ENCODE measurements at places on chromosomes 6 and 20. TPM values are rescaled to one million over a fixed set of nuclear protein-coding genes. Genes with fewer than 3 reads are reported as not detected.

FANCE gene
- 2.4 TPM for polyA plus RNA-seq

ELOVL2 gene
- 0.36 TPM for polyA plus RNA-seq

GGTLC1 gene
- polyA plus RNA-seq, result not detected

HLA-DQB1 gene
- 36.6 TPM for polyA plus RNA-seq

HLA-DQA2 gene
- 0.17 TPM for polyA plus RNA-seq

GABRR2 gene
- polyA plus RNA-seq, result not detected

ETV7 gene
- polyA plus RNA-seq, result 3.6 TPM

HRH3 gene
- polyA plus RNA-seq, result not detected

ABHD16B gene
- polyA plus RNA-seq, result not detected

COL21A1 gene
- 1.9 TPM for polyA plus RNA-seq

TAAR8 gene
- polyA plus RNA-seq, result not detected

ZNF311 gene
- 1.4 TPM for polyA plus RNA-seq

OR2H2 gene
- not detected for polyA plus RNA-seq

HUS1B gene
- polyA plus RNA-seq, result not detected

GLP1R gene
- not detected for polyA plus RNA-seq

DEF6 gene
- polyA plus RNA-seq, result 4.6 TPM

IRF4 gene
- 0.60 TPM for polyA plus RNA-seq

ANKRD66 gene
- polyA plus RNA-seq, result not detected

RTN4IP1 gene
- polyA plus RNA-seq, result 10.2 TPM
